ENCODE measurements at places on chromosomes 6 and 20. TPM values are rescaled to one million over a fixed set of nuclear protein-coding genes. Genes with fewer than 3 reads are reported as not detected.

Gene SLC4A11
- 0.36 TPM for total RNA-seq

DNA sequence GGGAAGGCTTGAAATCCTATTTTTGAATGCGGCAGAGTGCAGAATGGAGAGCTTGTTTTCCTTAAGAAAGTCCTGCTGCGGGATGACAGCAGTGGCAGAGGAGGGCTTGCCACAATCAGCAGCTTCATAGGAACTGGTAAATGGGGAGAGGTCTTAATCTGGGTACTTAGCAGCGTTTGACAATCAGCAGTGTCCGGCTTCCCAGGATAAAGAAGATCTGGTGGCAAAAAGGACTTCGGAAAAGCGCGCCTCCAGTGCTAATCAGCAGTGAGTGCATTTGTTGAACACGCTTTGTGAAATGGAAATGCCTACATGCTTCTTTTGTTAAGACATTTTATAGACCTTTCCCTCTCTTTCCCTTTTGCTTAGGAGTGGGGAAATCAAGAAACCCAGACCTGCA is 735.7 kb downstream of the QKI start:
- no peak for DNase-seq

Gene TFAP2C
- not detected for total RNA-seq

DNA sequence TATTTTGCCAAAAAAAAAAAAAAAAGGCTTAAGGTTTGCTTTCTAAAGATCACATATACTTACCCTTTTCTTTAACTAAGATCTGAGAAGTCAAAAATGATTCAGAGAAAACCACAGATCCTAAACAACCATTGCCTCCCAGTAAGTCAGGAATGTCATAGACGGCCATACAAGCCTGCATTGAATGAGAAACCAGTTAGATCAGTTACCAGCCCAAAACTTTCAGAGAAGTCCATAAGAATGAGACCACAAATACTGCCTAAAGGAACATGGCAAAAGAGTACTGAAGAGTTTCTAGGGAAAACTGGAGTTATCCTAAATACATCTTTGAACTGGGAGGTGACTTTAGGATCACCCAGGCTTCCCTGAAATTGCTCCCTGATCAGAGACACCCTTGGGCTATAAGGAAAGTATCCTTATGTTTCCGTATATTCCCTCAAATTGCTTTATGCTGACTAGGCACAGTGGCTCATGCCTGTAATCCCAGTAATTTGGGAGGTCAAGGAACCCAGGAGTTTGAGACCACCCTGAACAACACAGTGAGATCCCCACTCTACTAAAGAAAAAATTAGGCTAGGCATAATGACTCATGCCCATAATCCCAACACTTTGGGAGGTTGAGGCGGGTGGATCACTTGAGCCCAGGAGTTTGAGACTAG is 79.4 kb upstream of the SLC4A11 start:
- DNase-seq = no peak

DNA sequence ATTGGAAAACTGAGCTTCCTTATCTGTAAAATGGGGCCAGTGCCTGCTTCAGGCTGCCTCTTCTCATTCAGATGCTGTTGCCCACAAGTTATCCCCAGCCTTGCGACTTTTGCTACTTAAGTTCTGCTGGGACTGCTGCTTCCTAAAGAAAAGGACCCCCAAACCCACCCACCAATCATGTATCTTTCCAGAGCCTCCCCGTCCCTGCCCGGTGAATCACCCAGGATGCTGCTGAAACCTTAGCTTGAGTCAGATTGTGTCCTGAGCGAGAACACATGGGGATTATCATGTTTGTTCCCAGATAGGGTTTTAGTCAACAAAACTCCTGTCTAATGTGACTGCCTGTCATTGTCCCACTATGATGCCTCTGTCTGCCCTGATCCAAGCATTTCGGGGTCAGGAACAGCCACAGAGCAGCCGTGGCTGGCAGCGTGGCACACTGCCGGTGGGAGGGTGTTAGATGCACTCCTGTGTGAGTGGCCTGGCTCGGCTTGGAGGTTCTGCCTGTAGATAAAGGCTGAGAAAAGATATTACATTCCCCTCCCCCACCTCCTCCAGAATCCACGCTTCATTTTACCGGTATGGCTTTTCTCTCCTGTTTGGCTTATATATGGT is 79.9 kb downstream of the TOX2 start:
- no peak for DNase-seq

DNA sequence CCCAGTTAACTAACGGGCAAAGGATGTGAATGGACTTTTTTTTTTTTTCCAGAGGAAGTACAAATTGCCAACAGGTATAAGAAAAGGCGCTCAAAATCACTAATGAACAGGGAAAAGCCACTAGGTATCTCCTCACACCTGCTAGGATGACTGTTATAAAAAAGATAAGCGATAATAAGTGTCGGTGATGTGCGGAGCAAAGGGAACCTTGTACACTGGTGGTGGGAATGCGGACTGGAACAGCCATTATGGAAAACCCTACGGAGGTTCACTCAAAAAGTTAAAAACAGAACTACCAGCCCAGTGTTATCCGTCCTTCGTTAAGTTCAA is 787 bp upstream of the RAB32 start:
- no peak for DNase-seq

- DNase-seq = no peak
Measured at GRCh38 chr6:164967102-164967501, 342.3 kb downstream of the C6orf118 start.

GRCh38 chr6:150710236-150710635 is 110.6 kb downstream of the PLEKHG1 start:
- no peak for DNase-seq

DNA sequence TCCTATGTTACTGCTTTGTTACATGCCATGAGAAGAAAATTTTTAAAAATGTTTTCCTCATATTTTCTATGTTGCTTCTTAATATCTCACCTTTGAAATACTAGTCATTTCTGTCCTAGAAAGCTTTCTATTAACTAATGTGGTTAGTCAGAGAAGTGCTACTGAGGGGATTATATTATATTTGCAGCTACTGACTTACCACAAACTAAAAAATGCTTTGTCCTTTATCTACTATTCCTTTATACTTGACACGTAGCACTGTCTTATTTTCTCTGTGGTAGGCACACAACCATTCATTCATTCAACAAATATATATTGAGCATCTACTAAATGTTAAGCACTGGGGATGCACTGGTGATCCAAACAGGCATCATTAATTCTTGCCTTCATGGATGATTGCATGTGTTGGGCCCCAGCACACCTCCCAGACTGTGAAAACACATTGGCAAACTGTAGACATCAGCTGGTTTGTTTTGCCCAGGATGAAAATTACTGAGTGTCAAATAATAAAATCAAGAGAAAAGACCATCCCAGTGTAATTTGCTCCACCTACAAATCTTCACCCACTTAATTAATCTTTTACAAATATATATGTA is 10.7 kb upstream of the MLIP start:
- no peak for DNase-seq

DNA sequence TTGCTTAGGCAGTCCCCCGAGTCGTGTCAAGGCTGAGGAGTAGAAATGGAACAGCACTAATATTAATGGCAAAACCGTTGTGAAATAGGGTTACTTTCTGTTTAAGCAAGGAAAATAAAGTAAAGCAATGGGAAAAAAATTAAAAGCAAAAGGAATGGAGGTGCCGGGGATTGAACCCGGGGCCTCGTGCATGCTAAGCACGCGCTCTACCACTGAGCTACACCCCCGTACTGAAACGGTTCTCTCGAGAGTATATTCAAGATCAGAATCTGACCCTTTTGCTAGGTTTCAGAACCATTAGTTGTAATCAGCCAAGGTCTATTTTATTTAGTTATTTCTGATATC is 85.5 kb downstream of the TRIM27 start:
- peak; percentile 63 for DNase-seq

Gene EEF1E1
- 32.4 TPM for total RNA-seq

Gene PGC
- 0.36 TPM for total RNA-seq

DNA sequence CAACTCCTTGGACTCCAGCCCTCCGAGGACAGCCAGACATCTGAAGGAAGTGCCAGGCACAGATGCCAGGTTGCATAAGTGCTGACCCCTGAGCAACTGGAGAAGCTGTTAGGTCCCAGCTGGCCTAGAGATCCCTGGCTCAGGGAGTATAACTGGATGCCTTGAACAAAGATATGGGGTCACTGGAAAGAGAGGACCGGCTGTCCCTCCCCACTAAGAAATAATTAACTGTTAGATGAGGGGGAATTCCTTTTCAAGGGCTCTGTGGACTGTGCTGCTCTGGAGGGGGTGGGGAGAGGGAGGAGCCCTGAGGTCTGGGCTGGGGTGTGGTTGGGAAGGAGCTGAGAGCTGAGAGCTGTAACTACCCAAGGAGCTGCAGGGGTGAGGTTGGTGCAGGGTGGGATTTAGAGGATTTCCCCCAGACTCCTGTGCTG is 39.6 kb downstream of the HLA-F start:
- DNase-seq = no peak

Gene TMEM244
- total RNA-seq = not detected

DNA sequence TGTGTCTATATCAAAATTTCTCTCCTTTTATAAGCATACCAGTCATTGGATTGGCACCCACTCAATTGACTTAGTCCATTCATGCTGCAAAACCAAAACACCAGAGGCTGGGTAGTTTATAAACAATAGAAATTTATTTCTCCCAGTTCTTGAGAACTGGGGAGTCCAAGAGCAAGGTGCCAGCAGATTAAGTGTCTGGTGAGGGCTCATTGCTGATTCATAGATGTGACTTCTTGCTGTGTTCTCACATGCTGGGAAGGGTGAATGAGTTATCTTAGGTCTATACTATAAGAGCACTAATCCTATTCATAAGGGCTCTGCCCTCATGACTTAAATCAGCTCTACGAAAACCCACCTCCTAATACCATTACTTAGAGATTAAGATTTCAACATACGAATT is 501.4 kb downstream of the EPM2A start:
- no peak for DNase-seq

DNA sequence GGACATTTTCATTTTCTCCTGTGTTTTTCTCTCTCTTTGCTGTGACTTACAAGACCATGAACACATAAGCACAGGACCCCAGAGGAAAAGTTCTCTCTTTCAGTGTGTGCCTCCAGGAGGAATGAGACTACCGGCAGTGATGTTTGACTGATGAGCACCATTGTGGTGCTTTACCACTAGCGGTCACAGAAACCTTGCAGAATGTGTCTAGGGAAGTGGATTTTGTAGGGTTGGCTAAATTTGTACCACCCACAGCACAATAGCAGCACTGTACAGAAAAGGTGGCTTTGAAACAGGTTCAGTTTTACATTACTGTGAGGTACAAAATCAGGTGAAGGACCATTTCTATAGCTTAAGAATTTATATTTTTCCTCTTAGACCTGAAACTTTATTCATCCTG is 301.9 kb upstream of the SUPT3H start:
- DNase-seq = no peak

GRCh38 chr20:18055261-18055660 is 2.5 kb downstream of the OVOL2 start:
- no peak for DNase-seq

Gene HLA-DQA2
- total RNA-seq = not detected

All from cerebellum (tissue), 4 donors.